ENCODE measurements at places on chromosomes 7 and 10.

GRCh38 chr10:130234171-130234965 is 98.2 kb downstream of the GLRX3 start:
- no peak for DNase-seq

DNA sequence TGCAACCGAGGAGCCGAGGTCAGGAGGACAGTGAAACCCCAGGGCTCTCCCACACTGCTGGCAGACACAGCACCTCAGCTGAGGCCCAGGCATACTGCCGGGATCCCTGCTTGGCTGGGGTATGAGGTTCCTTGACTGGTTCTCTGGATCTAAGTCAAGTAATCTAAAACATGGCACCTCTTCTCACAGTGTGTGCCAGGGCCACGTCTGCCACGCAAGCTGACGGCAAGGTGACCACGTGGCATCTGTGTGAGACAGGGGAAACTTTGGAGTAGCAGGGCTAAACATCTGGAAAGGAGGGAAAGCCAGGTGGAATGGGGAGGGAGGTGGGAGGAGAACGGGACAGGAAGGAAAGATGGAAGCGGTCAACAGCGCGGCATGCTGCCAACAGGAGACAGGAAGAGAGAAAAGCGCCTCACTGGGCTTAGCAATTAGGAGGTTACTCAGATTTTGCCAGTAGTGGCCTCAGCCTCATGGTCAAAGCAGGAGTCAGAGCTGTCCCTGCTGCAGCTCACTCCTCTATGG is 103.7 kb downstream of the CXCL12 start:
- no peak for DNase-seq

DNA sequence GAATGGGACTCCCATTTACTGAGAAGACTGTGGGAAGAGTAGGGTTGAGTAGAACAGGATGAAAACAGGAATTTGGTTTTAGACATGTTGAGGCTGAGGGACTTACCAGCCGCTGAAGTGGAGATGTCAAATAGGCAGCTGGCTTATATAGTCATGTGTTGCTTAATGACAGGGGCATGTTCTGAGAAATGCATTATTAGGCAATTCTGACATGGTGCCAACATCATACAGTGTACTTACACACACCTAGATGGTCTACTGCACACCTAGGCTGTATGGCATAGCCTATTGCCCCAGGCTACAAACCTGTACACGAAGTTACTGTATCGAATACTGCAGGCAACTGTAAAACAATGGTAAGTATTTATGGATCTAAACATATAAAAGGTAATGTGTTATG is 17.5 kb downstream of the ARL3 start:
- no peak for DNase-seq

GRCh38 chr7:146405737-146406136 is 289.1 kb downstream of the CNTNAP2 start:
- DNase-seq = no peak

DNA sequence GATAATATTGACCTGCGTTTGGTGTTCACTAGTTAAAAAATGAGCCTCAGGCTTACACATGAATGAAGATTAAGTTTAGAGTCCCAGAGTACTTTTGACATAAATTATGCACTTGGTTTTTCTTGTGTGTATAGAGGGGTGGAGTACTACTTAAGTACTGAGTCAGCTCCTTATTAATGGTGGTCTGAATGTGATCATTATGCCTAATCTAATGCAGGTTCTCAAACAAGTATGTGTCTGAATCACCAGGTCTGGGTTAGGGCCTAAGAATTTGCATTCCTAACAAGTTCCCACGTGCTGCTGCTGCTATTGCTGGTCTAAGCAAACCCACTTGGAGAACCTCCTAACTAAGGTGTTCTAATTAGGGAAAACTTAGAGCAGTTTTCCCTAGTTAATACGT is 30.7 kb upstream of the STOX1 start:
- peak; percentile 10 for DNase-seq

DNA sequence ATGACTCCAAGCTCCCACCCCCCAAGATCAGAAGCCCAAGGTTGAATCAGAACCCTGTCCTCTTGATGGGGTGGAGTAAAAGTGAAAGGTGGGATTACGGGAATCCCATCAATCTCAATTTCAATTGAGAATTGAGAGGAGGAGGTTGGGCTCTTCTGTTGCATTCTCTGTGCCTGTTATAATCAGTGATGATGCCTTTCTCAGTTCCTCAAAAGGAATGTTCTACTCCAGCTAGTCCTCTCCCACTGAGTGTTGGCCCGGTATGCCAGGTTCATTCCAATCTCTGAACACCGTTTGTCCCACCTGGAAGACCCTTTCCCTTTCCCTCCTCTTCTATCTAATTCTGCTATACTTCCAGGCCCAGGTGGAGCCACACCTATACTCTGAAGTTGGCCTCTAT is 17.2 kb upstream of the XPNPEP1 start:
- no peak for DNase-seq

- DNase-seq = no peak
Observed at GRCh38 chr7:54014765-54015164, 527.4 kb upstream of the VSTM2A start.

- no peak for DNase-seq
Observed at GRCh38 chr10:48894911-48895802, 44.5 kb downstream of the LRRC18 start.

GRCh38 chr7:112881-113280 is 79.5 kb upstream of the FAM20C start:
- DNase-seq = no peak

DNA sequence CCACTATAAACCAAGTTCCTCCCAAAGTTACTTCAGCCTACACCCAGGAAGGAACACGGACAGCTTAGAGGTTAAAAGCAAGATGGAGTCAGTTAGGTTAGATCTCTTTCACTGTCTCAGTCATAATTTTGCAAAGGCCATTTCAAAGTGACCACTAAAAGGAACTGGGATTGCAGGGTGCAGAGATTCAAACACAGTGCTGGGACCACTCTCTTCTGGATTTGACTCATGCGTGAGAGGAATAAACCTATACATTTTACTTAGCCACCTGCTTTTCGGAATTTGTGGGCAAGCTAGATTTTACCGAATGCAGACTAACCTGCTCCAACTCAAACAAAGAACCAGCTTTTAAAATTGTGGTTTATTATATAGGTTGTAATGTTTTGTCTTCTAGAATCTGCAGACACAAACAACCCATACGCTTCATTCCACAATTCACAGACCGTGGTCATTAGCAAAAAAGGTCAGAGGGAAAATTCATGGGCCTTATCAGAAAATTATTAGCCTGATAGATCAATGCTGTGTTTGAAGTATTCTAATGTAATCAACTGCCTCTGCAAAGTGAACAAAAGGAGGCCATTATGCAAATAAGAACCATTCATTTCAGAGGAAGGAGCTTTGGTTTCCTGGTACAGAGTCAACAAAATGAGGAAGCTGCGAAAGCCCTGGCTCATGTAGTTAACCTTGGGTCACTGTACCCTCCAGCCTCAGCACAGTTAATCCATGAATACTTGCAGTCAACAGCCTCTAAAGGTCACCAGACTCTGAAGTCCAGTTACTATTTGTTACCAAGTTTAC is 342.7 kb upstream of the KLF6 start:
- DNase-seq = no peak

GRCh38 chr7:42593860-42594259 is 318.0 kb downstream of the C7orf25 start:
- no peak for DNase-seq

DNA sequence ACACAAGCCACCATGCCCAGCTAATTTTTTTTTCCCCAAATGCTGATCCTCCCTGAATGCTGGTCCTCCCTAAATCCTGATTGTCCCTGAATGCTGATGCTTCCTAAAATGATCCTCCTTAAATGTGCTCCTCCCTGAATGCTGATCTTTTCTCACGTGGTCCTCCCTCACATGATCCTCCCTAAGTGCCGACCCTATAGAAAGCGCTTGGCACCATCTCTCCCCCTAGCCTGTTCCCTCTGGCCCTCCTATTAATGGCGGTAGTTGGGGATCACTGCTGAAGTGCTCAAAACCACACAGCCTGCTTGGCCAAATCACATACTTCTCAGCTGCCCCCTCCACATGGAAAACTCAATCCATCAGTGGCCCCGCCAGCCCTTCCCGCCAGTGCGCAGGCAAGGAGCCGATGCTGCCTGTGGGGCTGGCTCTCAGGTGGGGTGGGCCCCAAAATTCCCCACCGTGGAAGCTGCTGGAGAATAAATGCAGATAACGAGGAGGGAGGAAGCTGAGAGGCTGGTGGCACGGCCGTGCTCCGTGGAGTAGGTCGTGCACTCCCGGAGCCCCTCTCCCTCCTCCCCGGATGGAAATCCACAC is 42.9 kb downstream of the COL26A1 start:
- DNase-seq = no peak

DNA sequence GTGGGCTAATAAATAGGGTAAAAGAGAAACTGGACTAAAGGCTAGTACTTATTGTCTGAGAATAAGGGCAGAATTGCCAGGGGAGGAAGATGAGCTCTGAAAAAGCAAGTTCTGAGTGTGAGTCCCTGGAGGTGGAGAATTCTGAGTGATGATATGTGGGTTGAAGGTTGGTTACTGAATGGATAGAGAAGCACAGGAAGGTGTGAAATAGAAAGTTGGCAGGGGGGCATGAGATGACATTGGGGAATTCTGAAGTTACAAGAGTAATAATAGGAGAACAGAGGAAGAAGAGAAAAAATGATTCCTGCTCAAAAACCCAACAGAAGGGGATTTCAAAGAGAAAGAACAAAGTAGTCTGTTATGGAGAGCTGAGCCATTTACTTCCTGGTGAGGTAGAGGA is 76.9 kb downstream of the PRKCQ start:
- DNase-seq = no peak

- no peak for DNase-seq
Observed at GRCh38 chr10:4202938-4203337, 417.9 kb upstream of the KLF6 start.

GRCh38 chr7:74058486-74058885 is 25.1 kb upstream of the LIMK1 start:
- DNase-seq = no peak

- DNase-seq = peak; percentile 6
Observed at GRCh38 chr7:13017333-13017857, 330.0 kb downstream of the ARL4A start.

DNA sequence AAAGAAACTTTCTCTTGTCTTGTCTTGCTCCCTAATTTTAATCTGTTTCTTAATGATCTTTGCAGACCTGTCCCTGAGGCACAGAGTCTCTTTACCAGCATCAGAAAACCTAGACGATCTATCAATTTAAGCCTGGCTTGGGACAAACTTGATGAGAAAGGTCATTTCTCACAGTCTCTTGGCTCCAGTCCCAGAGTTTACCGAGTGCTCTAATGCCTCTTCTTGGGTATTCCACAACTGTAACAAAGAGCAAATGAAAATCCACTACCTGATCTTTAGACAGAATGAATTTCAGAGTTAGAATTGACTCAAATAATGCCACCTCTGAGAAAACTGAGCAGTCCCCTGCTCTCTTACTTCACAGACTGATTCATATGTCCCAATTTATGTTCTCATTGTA is 106.4 kb upstream of the DNAJB12 start:
- no peak for DNase-seq

DNA sequence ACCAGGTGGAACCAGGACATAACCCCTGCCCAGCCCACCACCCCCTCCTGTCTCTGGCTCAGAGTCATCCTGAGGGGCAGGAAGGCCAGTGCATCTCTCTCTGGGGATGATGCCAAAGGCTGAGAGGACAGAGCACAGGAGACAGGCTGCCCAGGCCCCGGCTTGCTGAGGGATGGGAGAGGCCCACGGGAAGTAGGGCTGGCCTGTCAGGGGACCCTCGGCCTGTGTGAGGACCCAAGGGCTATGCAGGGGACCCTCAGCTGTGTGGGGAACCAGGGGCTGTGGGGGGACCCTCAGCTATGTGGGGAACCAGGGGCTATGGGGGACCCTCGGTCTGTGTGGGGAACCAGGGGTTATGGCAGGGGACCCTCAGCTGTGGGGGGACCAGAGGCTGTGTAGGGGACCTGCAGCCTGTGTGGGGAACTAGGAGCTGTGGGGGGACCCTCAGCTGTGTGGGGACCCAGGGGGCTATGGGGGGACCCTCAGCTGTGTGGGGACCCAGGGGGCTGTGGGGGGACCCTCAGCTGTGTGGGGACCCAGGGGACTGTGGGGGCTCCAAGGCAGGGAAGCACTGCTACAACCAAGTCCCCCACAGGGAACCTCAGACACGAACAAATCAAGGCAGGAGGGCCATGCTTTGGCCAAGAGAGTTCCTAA is 27.7 kb downstream of the EBF3 start:
- no peak for DNase-seq

- no peak for DNase-seq
Observed at GRCh38 chr7:130401578-130401977, 21.3 kb downstream of the CPA1 start.

- DNase-seq = peak; percentile 64
Observed at GRCh38 chr7:112789817-112790585, at the start of gene TMEM168. TSS of gene TMEM168 (minus strand) at chr7:112790393. CDS start at chr7:112784825, 5,568 bp downstream.

- DNase-seq = no peak
Observed at GRCh38 chr7:154892459-154892858, 110.5 kb downstream of the PAXIP1 start.

- DNase-seq = no peak
Observed at GRCh38 chr10:123044391-123044790, 35.6 kb downstream of the ACADSB start.

GRCh38 chr10:4372601-4373000 is 453.4 kb upstream of the AKR1E2 start:
- DNase-seq = peak; percentile 99

DNA sequence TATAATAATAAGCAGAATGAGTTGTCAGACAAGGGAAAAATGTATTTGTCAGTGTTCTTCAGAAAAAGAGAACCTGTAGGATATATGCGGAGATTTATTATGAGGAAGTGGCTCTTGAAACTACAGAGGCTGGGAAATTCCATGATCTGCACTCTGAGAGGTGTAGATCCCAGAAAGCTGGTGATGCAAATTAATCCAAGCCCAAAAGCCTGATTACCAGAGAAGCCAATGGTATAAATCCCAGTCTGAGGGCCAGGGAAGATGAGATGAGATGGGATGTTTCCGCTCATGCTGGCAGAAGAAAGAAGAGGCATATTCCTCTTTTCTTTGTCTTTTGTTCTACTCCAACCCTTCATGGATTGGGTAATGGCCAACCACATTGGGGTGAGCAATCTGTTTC is 732.8 kb upstream of the IGFBP3 start:
- no peak for DNase-seq

DNA sequence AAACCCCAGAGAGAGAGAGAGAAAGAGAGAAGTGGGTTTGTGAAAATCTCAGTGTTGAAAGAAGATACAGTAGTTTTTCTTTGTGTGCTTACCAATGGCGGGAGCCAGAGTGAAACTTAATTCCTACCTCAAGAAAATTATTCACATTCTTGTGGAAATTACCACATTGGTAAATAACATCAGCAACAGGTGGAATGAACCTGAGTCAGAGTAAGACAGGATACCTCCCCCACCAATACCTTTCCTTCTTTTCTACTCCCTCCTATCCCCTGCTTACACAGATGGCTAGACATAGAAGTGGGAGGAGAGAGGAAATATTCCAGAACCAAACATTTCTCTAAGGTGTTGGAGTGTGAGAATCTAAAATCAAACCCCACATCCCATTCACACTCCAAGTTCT is 793.9 kb downstream of the SORCS3 start:
- DNase-seq = no peak

- DNase-seq = peak; percentile 67
Observed at GRCh38 chr7:146116521-146117222, at the start of gene CNTNAP2. TSS of gene CNTNAP2 (plus strand) at chr7:146116801. CDS start at chr7:146116877, 76 bp downstream.

- no peak for DNase-seq
Observed at GRCh38 chr10:25294032-25294926, 119.5 kb downstream of the GPR158 start.
